ENCODE measurements at places on chromosomes 7 and 10.

DNA sequence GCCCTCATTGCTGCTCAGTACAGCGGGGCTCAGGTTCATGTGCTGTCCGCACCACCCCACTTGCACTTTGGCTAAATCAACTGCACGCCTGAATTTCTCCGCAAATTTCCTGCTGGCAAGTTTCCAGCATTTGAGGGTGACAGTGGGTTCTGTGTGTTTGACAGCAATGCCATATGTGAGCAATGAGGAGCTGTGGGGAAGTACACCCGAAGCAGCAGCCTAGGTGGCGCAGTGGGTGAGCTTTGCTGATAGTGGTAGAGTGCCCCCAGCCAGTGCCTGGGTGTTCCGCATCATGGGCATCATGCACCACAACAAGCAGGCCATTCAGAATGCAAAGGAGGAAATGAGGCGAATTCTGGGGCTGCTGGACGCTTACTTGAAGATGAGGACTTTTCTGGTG, 103.9 kb upstream of the POT1 start:
- no peak for DNase-seq

- DNase-seq, result no peak
Observed at GRCh38 chr10:127254276-127254675, 57.9 kb upstream of the INSYN2A start.

DNA sequence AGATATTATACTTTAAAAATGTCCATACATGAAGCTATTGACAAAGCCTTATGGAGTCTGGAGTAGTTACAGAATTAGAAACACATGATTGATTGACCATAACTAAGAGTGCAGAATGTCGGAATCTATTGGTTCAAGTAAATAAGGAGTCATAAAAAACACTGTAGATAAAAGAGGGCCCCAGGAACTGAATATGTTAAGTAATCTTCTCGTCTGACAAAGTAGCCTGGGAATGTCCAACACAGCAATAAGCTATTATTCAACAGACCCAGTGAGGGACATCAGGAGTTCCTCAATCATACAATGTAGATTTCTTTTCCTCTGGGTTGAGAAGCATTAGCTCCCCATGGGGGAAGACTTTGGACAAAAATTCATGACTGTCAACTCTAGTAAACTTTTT, 782.0 kb downstream of the SUGCT start:
- no peak for DNase-seq

DNA sequence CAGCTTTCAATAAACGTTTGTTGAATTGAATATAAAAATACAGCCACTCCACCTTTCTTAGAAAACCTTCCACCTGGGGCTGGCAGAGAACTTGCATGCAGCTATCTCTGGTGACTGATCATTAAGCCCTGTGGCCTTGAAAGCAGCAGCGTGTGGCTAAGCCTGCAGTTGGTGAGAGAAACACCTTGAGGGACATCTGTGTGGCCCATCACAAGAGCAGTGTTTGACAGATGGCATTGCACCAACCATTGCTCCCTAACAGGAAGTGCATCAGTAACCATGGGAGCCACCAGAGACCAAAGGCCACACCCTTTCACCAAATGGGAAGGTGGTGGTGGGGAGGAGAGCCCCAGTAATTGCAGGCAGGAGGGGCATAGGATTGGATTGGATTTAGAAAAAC, 22.4 kb downstream of the RHOBTB1 start:
- no peak for DNase-seq

DNA sequence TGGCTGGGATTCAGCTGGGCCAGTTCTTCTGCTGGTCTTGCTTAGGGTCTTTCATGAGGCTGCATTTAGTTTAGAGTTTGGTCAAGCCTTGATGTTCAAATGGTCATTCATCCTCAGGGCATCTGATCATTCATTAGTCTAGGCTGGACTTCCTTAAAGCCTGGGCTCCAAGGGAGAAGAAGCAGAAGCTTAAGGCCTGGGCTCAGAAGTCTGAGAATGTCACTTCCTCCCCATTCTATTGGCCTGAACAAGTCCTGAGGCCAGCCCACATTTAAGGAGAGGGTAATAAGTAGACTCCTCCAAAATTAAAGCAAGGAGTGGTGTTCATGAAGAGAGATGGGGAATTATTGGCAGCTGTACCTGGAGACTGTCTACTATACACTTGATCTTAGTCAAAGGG, 193.2 kb upstream of the HABP2 start:
- no peak for DNase-seq

DNA sequence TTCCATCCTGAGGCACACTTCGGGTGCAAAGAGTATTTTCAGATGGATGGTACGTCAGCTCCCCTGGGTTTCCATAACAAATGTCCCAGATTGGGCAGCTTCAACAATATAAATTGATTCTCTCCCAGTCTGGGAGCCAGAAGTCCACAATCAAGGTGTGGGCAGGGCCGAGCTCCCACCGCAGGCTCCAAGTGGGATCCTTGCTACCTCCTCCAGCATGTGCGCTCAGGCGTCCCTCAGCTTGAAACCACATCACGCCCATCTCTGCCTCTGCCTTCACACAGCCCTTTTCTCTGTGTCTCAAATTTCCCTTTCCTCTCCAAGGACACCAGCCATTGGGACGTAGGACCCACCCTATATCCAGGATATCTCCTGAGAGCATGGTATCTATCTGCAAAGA, 153.5 kb downstream of the DIP2C start:
- no peak for DNase-seq

- no peak for DNase-seq
Observed at GRCh38 chr7:37181550-37181932, 267.1 kb downstream of the ELMO1 start.

DNA sequence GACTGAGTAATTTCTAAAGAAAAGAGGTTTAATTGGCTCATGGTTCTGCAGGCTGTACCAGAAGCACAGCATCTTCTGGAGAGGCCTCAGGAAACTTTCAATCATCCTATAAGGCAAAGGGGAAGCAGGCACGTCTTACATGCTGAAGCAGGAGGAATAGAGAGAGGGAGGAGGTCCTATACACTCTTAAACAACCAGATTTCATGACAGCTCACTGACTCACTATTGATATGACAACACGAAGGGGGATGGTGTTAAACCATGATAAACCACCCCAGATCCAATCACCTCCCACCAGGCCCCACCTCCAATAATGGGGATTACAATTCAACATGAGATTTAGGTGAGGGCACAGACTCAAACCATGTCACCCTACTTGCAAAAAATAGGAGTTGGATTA, 201.5 kb downstream of the CDK14 start:
- no peak for DNase-seq

GRCh38 chr7:88072715-88073055, 138.6 kb downstream of the ADAM22 start:
- DNase-seq, result no peak

DNA sequence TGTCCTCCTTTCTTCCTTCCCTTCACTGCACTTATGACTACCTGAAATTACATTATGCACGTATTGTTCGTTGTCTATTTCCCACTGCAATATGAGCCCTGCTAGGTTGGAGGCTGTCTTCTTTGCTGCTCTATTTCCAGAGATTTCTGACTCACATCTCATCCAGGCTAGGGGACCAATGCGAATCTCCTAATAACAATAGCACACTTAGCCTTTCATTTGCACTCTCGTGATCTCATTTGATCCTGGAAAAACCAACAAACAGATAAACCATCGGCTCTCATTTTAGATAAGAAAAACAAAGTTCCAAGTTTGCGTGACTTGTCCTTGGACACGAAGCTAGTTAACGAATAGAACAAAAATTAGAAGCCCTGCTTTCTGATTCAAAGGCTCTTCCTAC, 1.4 kb downstream of the ZNF438 start:
- DNase-seq, result no peak

GRCh38 chr7:103686763-103687162, 240.8 kb upstream of the SLC26A5 start:
- DNase-seq, result no peak

GRCh38 chr7:33762911-33763306, 142.4 kb upstream of the BMPER start:
- DNase-seq, result no peak

GRCh38 chr10:70405037-70405824, 1.3 kb downstream of the EIF4EBP2 start:
- DNase-seq, result peak; percentile 85

DNA sequence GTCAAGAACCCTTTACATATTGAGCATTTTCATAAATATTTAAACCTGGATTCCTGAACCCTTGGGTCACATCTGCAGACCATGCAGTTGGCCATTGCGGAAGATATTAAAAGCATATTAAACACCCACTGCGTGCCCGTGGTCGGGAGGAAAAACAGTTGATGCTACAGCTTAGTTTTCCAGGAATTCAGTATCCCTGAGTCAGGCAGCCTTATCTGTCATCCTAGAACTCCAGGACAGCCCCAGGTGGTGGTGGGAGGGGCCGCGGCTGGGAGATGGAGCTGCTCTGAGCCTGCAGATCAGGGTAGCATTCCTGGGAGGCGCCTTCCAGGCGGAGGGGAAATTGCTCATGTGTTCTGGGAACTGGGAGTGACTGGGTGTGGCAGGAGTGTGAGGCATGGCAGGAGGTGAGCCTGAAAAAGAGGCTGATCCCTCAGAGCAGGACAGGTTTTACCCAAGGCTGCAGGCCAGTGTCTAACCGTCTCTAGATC, 222.9 kb upstream of the SH2B2 start:
- DNase-seq, result no peak

- DNase-seq, result no peak
Observed at GRCh38 chr7:104795086-104795485, 218.9 kb upstream of the KMT2E start.

DNA sequence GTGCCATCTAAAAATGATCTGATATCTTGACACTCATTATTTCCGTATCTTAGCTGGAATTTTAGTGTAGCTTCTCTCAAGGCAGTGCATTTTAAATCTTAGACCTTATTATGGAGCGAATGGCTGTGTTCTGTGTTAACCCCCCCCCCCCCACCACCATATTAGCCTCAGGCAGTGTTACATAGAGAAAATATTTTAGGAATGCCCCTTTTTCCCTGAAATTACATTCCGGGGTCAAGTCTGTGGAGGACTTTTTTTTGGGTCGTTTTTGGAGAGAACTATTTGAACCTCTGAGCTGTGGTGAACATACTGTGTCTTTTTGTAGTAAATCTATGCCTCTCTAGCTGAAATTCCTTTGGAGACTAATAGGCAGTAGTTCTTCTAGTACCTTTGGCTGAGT, 3.1 kb downstream of the CCDC126 start:
- DNase-seq, result no peak

- DNase-seq, result no peak
Observed at GRCh38 chr10:112151524-112152039, 32.0 kb downstream of the GPAM start.

GRCh38 chr7:36923943-36924436, 199.7 kb upstream of the AOAH start:
- no peak for DNase-seq

DNA sequence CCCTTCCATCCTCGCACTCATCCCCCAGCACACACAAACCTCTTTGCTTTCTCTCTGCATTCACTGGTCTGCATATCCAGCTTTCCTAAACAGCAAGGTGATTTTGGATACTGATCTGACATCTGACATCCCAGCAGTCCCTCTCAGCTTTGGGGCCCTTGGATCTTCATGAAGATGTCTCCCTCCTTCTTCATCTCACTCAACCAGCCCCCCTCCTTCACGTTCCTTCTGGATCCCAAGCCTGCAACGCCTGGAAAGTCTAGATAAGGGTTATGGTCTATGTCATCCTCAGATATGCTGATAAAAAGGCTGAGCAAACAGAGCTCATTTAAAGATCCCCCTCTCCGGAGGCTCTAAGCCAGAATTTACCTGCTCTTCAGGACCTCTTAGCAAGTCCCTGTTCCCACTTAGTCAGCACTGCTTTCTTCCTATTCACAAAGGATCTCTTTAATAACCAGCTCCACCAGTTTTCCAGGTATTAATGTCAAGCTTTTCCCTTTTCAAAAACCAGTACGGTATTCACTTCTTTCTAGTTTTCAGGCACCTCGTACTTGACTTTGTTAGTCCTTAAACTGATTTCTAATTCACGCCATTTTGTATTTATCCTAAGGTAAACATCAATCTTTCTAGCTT, 38.9 kb downstream of the CREB3L2 start:
- no peak for DNase-seq

DNA sequence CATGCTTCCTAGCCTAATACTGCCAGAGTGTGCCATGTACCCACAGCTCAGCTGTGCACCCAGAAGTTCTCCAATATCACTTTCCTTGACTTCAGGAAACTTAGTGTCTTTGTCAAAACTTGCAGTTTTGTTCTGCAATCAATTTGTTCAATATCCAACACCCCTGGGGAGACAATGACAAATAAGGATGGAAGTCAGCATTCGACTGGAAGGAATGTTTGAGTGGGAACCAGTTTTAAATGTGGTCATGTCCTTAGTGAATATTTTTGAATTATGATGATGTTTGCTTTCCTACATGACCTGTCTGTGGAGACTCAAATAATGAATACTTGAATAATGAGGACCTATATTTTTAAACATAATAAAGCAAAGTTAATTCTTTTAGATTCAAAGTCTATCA, 112.0 kb downstream of the ANK3 start:
- no peak for DNase-seq

DNA sequence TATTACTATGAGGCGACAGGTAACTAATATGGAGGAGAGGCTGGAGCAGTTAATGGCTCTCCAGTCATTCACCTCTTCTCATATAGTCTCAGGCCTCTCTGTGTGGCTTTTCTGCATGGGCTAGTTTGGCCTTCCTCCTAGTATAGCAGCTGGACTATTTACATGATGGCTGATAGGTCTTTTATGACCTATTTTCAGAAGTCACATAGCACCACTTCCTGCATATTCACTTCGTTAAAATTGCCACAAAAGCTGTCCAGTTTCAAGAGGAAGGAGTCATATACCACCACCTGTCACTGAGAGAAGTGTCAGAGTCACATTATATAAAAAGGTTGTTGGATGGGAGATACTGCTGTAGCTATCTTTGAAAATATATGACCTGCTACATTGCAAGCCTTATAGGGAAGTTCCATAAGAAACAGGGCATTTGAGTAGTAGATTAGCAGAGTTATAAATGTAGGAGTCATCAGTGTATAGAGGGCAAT, 8.0 kb upstream of the DMTF1 start:
- no peak for DNase-seq

- DNase-seq, result no peak
Observed at GRCh38 chr10:122207596-122207995, 63.5 kb upstream of the BTBD16 start.

GRCh38 chr7:48170506-48170905, 752 bp upstream of the ABCA13 start:
- DNase-seq, result no peak

DNA sequence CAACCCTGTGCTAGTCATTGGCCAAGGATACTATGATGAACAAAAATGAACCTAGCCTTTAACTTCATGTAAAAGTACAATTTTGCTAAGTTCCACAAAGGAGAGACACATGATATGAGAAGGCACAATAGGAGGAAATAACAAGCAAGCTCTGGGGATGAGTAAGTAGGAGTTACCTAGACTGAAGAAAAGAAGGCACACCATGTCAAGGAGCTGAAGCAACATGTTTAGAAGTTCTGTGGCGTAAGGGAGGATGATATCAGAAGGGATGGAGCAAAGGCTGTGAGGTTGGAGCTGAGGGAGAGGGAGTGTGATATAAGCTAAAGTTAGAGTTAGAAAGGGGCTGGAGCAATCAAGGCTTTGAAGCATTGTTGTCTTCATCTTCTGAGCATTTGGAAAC, 25.6 kb downstream of the KIFBP start:
- DNase-seq, result no peak

Measured in muscle of back (tissue), 13 donors.